ENCODE measurements at places on chromosomes 11 and 22.

DNA sequence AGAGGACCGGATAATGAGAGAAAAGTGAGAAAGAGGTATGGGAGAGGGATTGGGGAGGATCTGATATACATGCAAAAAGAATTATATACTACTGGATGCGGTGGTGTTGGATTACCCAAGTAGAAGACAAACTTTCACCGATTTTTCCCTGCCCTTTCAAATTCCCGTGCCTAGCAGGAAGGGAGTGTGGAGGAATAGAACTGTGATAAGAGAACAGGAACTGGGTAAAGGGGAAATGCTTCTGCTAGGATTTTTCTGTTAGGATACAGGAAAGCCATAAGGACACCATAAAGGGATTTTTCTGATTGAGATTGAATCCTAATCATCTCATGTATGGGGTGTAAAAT is 480 bp upstream of the MTMR2 start:
- no peak for DNase-seq

DNA sequence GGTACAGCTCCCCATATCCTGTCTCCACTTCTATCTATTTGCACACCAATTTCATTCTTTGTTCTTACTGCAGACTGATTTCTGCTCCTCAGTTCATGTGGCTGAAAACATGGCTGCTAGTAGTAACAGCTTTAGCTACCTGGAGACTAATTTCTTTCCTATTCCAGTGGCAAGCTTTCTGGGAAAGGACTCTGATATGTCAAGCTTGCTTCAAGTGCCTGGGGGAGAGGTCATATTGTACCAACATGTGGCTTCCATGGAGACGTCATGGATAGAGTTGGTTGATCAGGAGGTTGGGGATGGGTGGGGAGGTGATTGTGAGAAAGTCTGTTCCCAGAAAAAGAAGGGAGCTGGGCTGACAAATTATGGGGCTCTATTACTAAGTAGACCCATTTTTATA is 44.9 kb downstream of the ADM start:
- DNase-seq: no peak

- no peak for DNase-seq
These were observed 8.3 kb downstream of the FXYD2 start for GRCh38 chr11:117816151-117816741.

DNA sequence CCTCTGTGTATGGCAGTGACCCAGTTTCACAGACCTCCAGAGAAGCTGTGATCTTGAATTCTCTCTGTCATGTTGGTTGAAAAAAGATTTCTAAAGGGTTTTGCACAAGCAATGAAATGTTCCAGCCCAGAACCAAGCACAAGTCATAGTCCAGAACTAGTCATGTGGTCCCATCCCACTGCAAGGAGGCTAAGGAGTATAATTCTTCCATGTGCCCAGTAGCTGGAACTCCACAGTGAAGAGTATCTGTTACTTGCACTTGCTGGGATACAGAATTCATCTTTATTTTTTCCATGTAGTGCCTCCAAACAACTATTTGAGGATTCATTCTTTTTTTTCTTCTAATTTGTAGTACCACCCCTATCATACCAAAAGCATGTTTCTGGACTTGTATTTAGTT is 9.9 kb upstream of the MMP8 start:
- DNase-seq: no peak

DNA sequence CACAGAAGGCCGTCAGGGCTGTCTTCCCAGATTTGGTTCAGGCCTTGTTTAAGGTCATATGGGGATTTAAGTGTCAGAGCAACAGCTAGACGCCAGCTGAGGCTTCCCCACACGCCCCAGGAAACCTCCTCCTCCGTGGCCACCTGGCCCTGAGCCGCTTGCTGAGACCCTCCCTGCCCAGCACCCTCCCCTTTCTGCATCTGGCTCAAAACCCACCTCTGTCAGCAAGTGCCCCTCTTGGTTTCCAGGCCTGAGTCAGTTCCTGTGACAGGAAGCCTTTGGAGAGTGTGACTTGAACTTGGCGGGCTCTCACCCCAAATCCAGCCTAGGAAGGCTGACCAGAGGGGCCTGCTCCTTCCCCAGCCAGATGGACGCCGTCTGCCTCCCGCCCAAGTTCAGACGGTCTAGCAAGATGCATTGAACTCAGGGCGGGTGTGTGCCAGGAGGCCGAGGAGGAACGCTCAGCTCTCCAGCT is 561 bp downstream of the FXYD2 start:
- no peak for DNase-seq

Data from epithelial cell of proximal tubule (primary cell).